ENCODE measurements at places on chromosomes 11 and 22. TPM values are rescaled to one million over a fixed set of nuclear protein-coding genes. Genes with fewer than 3 reads are reported as not detected.

Gene MRPL23
- 168 TPM for total RNA-seq

Gene KIRREL3
- 2.4 TPM for total RNA-seq

Gene FREY1
- total RNA-seq, result 0.23 TPM

DNA sequence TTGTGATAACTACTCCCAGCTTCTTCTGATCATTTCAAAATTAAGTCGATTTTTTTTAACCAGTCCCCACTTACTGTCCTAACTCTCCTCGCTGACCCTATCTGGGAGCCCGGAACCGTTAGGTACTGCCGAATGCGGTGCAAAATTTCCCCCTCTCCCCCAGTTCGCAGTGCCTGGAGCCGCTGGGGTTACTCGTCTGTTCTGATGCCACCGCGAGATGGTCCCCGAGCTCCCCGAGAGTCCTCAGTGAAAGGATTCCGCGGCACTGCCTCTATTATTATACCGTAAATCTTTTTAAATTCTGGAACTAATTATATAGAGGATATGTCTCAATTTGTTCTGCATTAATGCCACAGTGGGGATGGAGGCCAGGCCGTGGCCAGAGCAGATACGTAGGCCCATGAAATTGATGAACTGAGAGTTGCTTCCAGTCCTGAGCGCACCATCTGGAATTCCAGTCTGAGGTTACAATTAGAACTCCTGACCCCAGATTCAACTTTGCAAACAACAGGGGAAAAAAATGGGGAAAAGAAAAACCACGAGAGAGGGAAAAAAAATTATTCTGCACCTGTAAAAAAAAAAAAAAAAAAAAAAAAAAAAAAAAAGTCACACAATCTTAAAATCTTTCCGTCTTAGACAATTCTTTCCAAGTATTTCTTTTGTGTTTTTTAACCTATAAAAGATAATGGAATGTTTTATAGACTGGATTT, 4.3 kb upstream of the WT1 start:
- DNase-seq, result no peak

Gene OR6M1
- not detected for total RNA-seq

- DNase-seq, result no peak
Observed at GRCh38 chr11:36069576-36070212, 125.8 kb downstream of the LDLRAD3 start.

Gene LRRC56
- 0.11 TPM for total RNA-seq

Gene KDELR3
- total RNA-seq, result 18.5 TPM

Gene DCHS1
- total RNA-seq, result 0.74 TPM

DNA sequence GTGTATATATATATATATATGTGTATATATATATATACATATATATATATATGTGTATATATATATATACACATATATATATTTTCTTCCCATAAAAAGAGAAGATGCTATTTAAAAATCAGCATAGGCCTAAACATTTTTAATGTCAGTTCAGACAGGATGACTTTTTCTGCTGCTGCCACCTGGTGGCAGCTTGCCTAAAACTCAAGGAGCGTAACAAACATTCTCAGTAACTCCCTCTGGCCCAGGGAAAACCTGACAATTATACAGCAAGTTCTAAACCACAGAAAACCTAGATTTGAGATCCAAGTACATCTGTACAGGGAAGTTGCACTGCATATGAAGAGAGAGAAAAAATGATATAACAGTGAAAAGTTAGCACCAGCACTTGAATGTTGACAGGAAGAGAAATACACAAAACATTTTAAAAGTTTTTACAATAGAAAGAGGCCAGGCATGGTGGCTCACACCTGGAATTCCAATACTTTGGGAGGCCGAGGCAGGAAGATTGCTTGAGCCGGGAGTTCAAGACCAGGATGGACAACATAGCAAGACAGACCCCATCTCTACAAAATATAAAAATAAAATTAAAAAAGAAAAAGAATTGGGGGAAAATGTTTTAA, 16.6 kb downstream of the OR8A1 start:
- DNase-seq, result peak; percentile 46

Gene ZFTA
- total RNA-seq, result 14.0 TPM

- DNase-seq, result no peak
Observed at GRCh38 chr11:83611600-83611999, 325.4 kb upstream of the CCDC90B start.

GRCh38 chr11:135008001-135008405, 596.0 kb upstream of the B3GAT1 start:
- no peak for DNase-seq

- no peak for DNase-seq
Observed at GRCh38 chr22:32522237-32522636, 47.6 kb downstream of the FBXO7 start.

Gene SCGB1A1
- not detected for total RNA-seq

GRCh38 chr22:46706060-46706459, 32.0 kb downstream of the CERK start:
- no peak for DNase-seq

- DNase-seq, result no peak
Observed at GRCh38 chr11:44561275-44561805, 4.1 kb upstream of the CD82 start.

- DNase-seq, result no peak
Observed at GRCh38 chr11:26127336-26127735, 204.6 kb upstream of the ANO3 start.

DNA sequence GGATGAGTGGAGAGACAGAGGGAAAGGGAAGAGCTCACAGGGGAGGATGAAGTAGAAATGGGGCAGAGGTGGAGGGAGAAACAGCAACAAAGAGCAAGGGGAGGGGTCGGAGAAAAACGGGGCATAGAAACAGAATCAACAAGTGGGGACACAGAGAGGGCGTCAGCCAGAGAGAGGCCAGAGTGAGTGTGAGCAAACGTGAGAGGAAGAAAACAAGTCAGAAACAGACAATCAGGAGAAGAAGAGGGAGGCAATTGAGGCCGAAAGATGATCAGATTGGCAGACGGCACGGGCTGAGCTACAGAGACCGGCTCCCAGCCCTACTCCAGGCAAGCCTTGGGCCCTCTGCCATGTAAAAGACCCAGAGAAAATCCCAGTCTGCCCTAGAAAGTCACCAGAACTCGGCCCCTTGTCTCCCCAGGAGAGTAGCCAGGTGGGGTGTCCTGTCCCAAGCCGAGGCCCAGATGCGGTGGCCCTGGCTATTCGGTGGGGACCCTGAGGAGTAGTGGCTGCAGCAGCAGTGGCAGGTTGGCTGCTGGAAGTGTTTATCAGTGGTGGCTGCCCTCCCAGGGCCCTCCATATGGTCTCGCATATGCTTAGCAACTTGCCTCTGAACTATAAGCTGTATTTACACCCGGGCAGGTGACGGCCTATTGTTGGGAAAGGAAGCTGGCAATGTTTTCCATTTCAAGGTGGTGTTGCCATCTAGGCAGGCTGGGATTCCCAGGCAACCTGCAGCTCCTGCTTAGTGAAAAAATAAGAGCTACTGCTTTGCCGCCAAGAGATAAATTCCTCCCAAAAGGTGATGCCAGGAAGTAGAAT, 14.8 kb upstream of the TSPAN18 start:
- DNase-seq, result no peak

GRCh38 chr22:20576445-20576816, 69.0 kb downstream of the MED15 start:
- DNase-seq, result no peak

DNA sequence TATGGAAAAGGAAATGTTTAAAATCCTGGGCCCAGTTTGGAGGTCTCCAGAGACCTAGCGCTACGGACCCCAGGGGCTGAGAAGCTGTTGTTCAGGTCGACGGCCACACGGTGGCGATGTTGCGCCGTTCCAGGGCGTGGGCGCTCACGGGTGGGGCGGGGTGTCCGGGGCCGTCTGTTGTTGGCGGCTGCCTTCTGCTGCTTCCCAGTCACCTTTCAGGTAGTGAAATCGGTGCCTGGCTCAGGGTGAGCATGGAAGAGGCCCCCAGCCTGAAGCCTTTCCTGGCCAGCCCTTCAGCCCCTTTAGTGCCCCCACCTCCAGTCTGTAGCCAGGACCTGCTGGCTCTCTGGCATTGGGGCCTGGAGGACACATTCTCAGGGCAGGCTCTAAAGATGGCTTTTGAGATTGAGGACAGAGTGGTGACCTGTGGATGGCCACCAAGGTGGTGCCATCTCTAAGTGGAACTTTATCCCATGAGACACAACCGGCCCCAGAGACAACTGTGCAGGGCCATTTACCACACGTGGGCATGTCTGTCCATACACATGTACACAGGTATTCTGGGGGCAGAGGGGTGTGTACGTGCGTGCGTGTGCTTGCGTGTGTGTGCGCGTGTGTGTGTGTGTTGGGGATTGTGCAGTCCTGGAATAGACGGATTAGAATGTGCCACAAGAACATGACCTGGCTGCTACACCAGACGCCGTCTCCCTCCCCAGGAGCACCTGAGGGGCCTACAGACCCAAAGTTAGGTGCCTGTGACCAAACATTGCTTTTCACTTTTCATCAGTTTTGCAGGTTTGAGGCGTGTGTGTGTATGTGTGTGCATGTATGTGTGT, 53.8 kb downstream of the ST14 start:
- DNase-seq, result peak; percentile 66

- DNase-seq, result no peak
Observed at GRCh38 chr11:5366856-5367255, 15.5 kb downstream of the OR51B6 start.

Gene MYOD1
- total RNA-seq, result not detected

DNA sequence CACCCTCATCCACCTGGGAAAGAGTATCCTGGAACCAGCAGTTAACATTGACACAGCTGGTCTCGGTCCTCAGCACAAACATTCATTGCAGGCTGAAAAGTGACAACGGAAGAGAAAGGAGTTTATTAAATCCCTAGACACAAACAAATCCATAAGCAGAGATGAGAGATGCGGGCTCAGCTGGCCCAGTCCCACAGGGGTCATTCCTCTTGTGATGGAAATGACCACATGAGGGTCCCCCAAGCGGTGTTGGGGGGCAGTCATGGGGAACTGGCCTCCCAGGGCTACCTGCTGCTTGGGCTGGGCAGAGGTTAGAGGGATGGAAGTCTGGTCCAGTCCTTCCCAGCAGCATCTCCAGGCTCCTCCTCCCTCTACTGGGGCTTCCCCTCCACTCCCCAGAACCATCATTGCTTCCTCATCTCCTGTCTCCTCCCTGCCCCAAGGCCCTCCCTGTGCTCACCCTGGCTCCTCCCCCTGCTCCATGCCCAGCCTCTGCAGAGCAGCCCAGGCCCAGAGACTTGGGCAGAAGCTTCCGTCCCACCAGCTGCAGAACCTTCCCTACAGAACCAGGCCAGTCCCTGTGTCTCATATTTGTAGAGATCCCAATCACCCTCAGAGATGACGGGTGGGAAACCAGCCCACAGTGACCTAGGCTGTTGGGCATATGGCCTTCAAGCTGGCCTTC, 5.4 kb upstream of the IGLL5 start:
- DNase-seq, result peak; percentile 18

- no peak for DNase-seq
Observed at GRCh38 chr22:22086501-22087158, 104.0 kb upstream of the TOP3B start.

GRCh38 chr11:113261709-113262475, 52.5 kb upstream of the TTC12 start:
- DNase-seq, result peak; percentile 60

Gene TMEM86A
- 0.65 TPM for total RNA-seq

GRCh38 chr11:73184953-73185671, 33.0 kb upstream of the P2RY2 start:
- DNase-seq, result peak; percentile 73

Gene PVALB
- total RNA-seq, result not detected

DNA sequence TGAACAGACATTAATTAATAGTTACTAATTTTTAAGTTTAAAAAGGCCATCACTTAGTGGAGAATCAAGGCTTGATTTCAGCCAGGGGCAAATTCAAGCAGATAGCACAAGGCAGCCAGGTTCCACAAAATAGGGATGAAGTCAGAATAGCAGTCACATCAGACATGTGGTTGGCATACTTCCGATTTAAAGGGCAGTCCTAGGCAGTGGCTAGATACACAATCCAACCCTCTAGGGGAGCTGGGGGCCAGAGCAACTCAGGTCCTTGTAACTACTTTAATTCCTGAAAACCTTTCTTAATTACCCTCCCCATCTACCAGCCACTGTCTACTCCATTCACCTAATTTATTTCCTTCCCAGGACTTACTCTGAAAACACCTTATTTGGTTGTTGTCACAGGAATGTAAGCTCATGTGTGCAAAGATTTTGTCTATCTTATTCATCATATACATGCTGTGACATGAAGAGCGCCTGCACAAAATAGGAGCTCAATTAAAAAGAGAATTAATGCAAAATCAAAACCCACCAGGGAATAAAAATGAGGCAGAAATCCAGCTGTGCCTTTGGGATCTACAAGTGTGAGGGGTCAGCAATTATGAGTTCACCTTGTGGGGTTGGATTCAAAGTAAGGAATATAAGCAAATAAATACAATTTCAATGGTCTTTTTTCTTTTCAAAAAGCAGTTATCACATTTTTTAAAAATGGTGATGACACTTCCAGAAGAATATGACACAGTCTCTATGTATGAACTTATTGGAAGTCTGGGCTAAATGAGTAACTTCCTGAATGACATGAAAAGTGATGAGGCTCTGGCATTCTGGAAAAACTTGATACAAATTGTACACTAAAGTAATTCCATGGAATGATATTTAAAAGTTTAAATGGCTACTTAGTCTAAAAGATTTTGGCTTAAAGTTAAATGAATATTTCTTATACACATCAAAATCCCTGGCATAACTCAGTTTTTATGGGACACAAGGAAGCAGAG, 53.8 kb downstream of the COPB1 start:
- peak; percentile 54 for DNase-seq

Gene DEUP1
- not detected for total RNA-seq

Gene DSCAML1
- total RNA-seq, result not detected

- DNase-seq, result no peak
Observed at GRCh38 chr22:22123118-22123959, 121.2 kb upstream of the VPREB1 start.

Data from Daoy (cell line).